NCI-H460 (cell line): ENCODE measurements at places on chromosomes 2 and 18.

DNA sequence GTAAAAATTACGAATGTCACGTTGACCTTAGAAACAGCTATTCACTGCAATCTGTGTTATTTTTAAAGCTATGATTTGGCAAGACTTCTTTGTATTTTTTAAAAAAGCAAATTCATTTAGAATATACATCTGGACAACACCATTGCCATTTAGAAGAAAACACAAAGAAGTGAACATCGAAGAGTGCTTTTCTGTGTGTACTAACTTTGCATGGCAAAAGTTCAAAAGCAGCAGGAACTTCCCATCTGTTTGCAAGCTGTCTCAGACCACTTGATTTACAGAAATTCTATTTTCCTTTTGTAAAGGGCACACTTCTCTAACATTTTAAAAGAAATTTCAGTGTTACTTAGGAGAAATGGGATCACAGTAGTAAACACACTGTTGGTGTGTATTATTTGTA, 145.9 kb downstream of the CALCRL start:
- no peak for DNase-seq

DNA sequence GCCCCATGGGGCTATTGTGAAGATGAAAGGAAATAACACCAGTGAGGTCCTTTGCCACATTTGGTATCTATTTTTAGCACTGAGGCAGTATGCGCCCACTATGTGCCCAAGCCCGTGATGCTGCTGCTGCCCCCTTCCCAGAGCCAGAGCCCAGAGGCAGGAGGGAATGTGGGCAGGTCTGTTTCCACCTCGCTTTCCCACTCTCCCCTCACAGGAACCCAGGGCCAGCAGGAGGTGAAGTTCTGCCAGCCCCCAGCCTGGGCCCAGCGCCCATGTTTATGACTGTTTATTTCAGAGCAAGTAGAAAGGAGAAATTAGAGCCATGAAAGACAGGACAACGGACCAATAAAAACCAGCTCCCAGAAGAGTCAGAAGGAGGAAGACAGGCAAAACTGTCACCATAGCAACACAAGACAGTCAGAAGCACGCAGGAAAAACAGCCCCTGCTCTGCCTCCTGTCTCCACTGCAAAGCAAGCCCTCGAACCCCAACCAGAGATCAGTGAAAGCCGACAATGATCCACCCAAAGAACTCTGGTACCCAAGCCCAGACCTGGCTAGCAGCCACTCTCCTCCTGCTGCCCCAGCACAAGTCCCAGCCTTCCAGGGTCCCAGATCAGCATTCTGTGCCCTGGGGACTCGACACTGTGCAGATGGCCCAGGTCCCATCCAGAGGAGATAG, 1.4 kb downstream of the CYRIA start:
- no peak for DNase-seq

GRCh38 chr2:178450524-178450773, 526 bp downstream of the PRKRA start:
- DNase-seq: no peak

- no peak for DNase-seq
Measured at GRCh38 chr18:57793302-57793986, 9.7 kb downstream of the ATP8B1 start.

GRCh38 chr2:163692081-163692480, 43.7 kb downstream of the FIGN start:
- no peak for DNase-seq

- no peak for DNase-seq
Measured at GRCh38 chr2:224160917-224161316, 121.8 kb upstream of the SERPINE2 start.

DNA sequence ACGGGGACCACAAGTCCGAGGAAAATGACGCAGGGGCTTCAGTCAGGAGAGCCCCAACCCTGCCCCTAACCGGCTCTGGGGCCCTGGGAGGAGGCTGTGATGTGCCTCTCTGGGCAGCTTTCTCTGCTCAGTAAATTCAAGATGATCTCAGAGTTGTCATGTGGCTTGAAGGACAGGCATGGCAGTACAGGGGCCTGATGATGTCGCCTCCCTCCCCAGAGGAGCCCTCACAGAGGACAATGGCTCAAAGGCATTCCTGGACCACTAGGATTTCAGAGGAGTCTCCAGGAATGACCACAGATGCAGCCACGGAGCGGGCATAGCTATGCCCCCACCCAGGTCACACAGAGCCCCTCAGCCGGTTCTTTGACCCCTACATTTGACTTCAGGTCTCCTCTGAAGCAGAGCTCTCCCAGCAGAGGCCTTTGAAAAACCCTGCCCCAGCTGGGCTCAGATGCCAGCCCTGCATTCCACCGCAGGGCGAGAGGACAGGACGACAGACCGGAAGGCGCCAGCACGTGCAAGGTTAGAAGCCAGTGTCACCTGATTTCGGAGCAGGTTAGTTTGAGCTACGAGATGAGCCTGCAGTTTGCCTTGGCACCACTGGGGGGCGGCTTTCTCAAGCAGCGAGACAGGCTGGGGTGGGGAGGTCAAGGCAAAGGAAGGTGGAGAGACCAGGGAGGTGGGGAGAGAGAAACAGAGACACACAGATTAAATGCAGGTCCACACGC, 39.2 kb downstream of the BIN1 start:
- DNase-seq: peak; percentile 53
